Ammon's horn (tissue), 1 donor: ENCODE measurements at places on chromosomes 1 and 21.

GRCh38 chr1:225467193-225468020, 39.6 kb upstream of the LBR start:
- peak; percentile 67 for DNase-seq

GRCh38 chr1:204873714-204874113, 3.1 kb downstream of the NFASC start:
- no peak for DNase-seq

DNA sequence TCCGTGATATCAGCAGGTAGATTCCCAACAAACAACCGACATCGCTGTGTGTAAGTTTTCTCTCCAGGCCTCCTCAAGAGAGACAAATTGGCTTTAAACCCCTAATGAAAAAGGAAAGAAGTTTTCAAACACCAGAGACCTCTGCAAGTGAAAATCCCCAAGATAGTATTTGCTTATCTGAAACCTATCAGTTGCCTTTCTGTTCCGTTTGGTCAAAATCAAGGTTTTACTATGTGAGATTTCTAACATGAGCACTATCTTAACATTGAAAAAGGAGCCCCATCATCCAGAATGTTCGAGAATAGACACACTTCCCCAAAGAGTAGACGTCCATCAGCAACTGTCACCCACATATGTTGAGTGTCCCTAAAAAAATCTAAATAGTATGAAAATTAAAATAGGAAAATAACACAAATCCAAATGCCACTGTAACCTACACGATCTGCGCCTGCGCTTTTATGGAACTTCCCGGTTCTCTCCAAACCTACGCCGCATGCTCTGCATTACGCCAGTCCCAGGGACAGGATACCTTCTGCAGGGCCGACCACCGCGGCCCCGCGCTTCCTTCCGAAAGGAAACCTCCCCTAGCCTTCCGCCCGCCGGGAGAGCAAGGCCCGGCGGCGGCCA, 1.4 kb downstream of the SFPQ start:
- no peak for DNase-seq

DNA sequence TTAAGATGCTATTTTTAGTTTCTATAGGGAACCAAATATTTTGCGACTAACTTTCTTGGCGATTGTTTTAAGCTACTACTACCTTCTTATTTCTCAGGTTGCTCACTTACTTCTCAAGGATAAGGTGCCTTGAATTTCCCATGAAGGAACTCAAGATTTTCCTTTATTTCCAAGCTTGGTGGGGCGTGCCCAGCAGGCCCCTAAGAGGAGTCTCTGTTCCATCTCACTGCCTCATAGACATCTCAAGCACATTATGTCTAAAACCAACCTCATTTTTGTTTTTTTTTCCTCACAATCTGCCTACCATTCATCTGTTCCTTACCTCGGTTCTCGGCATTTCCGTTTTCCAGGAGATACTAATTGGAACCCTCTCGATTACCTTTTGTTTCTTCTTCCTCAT, 421.9 kb downstream of the DISC1 start:
- DNase-seq: no peak

GRCh38 chr1:248792342-248792741, 33.4 kb downstream of the SH3BP5L start:
- DNase-seq: no peak

- DNase-seq: no peak
Measured at GRCh38 chr1:218328769-218329168, 16.4 kb upstream of the TGFB2 start.

DNA sequence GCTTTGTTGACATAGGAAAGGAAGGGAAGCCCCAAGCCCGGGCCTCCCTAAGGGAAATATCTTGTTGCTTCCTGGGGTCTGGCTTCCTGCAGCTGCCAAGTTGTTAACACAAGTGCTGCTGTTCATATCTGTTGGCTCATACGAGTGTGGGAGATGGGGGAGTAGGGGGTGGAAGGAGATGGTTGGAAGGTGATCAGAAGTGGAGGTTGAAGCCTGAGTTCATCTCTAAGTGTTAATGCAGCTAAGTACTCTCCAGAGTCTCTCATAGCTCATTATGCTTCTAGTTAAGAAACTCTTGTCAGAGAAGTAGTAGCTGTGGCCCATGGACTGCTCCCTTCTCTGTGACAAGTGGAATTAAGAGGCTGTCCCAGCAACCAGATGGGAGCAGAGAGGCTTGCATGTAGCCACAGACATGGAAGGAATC, 319.2 kb upstream of the SPAG17 start:
- DNase-seq: no peak

- no peak for DNase-seq
Measured at GRCh38 chr21:34593954-34594531, 20.9 kb downstream of the RCAN1 start.

DNA sequence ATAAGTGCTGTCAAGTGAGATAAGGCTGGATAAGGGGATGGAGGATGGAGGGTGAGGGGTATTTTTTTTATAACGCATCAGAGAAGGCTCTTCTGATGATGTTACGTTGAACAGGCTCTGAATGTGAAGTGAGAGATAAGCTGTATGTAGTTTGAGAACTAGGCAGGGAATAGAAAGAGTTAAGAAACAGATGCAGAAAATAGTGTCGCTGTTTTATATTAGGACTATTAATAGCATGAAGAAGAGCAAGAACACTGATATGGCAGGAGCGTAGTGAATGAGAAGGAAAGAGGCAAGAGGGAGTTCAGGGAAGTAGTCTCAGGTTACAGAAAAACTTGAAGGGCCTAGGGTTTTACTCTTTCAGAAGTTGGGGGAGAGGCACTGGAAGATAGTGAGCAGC, 59.8 kb downstream of the GPR88 start:
- no peak for DNase-seq

DNA sequence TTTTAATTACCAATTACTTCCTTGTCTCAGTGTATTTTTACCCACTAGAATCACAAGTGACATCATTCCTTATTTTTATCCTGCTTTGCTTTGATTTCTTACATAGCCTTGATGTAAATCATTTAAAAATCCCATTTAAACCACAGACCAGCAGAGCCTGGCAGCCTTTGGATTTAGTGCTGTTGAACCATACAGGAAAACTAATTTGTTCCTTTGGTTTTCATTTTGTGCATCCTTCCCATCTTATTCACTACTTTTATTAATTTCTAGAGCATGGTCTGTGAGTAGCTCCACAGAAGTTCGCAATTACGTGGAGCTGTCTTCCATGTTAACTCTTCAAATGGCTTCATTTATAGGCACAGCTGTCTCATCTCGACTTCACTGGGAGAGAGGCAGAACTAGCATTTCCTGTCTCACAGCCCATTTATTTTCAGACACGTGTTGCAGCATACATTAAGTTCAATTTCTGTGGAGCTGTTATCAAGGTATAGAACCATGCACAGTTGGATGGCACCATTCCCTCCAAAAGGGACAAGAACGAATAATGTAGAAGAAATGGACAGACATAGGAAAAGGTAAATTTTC, 235.3 kb downstream of the MRPL39 start:
- no peak for DNase-seq

DNA sequence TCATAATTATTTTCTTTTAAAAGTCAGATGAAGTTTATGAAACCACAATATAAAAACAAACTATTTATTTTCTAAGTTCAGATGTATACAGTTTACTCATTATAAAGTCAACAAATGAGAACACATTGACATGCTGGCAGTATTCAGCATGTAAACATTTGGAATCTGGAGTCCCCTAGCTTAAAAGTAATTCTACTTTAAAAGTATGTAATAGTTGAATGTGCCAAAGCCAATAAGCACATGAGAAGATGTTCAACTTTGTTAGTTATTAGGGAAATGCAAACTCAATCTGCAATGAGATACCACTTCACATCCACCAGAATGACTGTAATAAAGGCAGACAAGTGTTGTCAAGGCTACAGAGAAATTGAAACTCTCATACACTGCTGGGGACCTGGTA, 96.6 kb downstream of the RYR2 start:
- DNase-seq: no peak

GRCh38 chr1:8562881-8563865, 245.3 kb downstream of the SLC45A1 start:
- DNase-seq: no peak

DNA sequence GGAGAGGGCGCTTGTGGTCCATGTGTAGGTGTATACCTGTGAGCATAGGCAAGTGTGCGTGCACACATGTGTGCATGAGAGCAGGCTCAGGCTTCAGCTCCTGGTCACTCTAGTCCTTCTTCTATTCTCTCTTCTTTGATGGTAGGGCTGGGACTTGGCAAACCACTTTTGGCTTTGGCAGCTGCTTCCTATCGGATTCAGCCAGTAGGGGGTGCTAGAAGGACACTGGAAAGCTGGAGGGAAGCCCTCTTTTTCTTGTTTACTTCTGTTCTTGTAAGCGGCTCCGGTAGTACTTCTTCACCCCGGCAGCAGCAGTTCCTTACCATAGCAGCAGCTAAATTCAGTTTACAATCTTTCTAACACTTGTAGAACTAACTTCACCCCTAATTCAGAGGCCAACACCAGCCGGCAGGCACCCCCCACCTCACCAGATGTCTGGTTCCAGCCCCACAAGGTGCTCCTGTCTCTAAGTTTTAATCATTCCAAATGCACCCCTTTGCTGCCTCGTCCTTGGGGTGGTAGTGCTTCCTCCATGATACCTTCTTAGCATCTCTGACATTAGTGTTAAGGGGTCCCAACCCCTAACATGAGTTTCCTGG, 25.1 kb downstream of the NENF start:
- DNase-seq: no peak

GRCh38 chr1:118335331-118335732, 150.3 kb upstream of the SPAG17 start:
- DNase-seq: no peak

- no peak for DNase-seq
Measured at GRCh38 chr1:30285501-30285932, 437.9 kb downstream of the MATN1 start.

- no peak for DNase-seq
Measured at GRCh38 chr1:16375521-16376340, 8.7 kb downstream of the SZRD1 start.
